ENCODE measurements at places on chromosomes 16 and 17. TPM values are rescaled to one million over a fixed set of nuclear protein-coding genes. Genes with fewer than 3 reads are reported as not detected.

The GALR2 gene
- 0.22 TPM for total RNA-seq

The PRCD gene
- total RNA-seq: 0.43 TPM

The KCNH6 gene
- total RNA-seq: not detected

The PYDC1 gene
- total RNA-seq: not detected

The MAP2K6 gene
- 1.8 TPM for total RNA-seq

The FLOT2 gene
- 42.3 TPM for total RNA-seq

The RNF112 gene
- 0.39 TPM for total RNA-seq

The STX1B gene
- total RNA-seq: 1.5 TPM

The TMC8 gene
- total RNA-seq: under 0.01 TPM

The IL17C gene
- total RNA-seq: 0.39 TPM

The FBXW10B gene
- total RNA-seq: 2.2 TPM

The CAPNS2 gene
- 0.98 TPM for total RNA-seq

The FBF1 gene
- 28.7 TPM for total RNA-seq

The SLC16A11 gene
- 0.22 TPM for total RNA-seq

The MAPT gene
- total RNA-seq: not detected

The BTBD17 gene
- total RNA-seq: not detected

The LUC7L gene
- 52.6 TPM for total RNA-seq

The KRTAP2-3 gene
- 2.3 TPM for total RNA-seq

The PKMYT1 gene
- 10.2 TPM for total RNA-seq

The RNU2-1 gene
- total RNA-seq: not detected

The KREMEN2 gene
- 0.43 TPM for total RNA-seq

The GCGR gene
- not detected for total RNA-seq

The TP53TG3D gene
- total RNA-seq: not detected

The SPNS2 gene
- total RNA-seq: 1.5 TPM

The MT1E gene
- 52.9 TPM for total RNA-seq

The GABARAPL2 gene
- total RNA-seq: 32.3 TPM

The LGALS9B gene
- not detected for total RNA-seq

The DOC2A gene
- not detected for total RNA-seq

The TBC1D3H gene
- not detected for total RNA-seq

The CD300E gene
- not detected for total RNA-seq

The NHLRC4 gene
- 0.33 TPM for total RNA-seq

The TSR3 gene
- total RNA-seq: 41.2 TPM

The TMEM235 gene
- not detected for total RNA-seq

The CSF3 gene
- total RNA-seq: not detected

The CCL7 gene
- not detected for total RNA-seq

The KRT36 gene
- total RNA-seq: not detected

The ARL5C gene
- total RNA-seq: not detected

The WBP2 gene
- total RNA-seq: 28.1 TPM

The PPY gene
- not detected for total RNA-seq

The CDH13 gene
- 0.39 TPM for total RNA-seq

The VPS35 gene
- 168 TPM for total RNA-seq

The GP1BA gene
- total RNA-seq: not detected

The GRB7 gene
- total RNA-seq: 5.1 TPM

The C17orf107 gene
- total RNA-seq: 48.7 TPM

The GPR179 gene
- total RNA-seq: under 0.01 TPM

Measured in placental epithelial cell (primary cell).